HL-60 (cell line): ENCODE measurements at places on chromosomes 12 and 14.

DNA sequence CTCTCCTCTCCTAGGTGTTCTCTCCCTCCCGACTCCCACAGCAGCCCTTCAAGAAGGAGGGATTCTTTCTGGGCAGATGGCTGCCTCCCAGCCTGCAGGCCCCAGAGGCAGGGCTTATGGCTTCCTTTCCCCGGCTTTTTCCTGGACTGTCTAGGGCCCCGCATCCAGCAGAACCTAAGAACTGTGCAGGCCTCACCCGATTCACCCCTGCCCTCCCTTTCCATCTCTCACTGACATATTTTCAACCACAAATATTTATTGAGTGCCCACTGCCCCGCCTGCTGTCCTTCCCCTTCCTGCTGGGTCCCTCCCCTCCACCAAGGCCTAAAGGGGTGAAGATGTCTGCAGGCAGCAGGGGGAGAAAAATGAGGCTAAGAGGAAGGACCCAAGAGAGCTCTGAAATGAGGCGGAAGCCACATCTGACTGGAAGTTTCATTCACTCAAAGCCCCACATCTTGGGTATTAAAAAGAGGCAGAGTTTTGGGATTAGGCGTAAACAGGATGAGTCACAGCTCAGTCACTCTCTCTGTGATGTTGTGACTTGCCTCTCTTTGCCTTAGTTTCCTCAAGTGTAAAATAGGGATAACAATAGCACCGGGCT, 2.9 kb downstream of the SCNN1A start:
- DNase-seq: peak; percentile 34

DNA sequence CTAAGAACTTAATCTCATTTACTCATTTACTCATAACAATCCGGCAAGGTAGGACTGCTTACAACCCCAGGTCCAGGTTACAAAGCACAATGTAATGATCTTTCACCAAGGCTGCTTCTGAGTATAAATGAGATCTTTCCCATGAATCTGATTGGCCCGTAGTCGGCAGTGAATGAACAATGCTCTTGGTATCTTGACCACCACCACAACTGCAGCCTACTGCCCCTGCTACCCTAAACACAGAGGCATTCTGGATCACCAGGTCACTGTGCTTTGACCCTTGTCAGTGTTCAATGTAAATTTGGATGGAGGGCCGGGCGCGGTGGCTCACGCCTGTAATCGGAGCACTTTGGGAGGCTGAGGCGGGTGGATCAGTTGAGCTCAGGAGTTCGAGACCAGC, 15.9 kb downstream of the FAM181A start:
- DNase-seq: no peak

DNA sequence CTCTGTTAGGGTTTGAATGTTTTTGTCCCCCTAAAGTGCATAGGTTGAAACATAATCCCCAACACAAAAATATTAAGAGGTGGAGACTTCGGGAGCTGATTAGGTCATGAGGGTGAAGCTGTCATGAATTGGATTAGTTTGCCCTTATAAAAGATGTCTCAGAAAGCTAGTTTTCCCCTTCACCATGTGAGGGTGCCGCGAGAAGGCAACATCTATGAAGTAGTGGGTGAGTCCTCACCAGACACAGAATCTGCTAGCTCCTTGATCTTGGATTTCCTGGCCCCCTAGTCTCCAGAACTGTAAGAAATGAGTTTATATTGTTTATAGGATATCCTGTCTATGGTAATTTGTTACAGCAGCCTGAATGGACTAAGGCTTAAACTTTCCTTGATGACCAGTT, 301.5 kb upstream of the ATP2B1 start:
- no peak for DNase-seq

DNA sequence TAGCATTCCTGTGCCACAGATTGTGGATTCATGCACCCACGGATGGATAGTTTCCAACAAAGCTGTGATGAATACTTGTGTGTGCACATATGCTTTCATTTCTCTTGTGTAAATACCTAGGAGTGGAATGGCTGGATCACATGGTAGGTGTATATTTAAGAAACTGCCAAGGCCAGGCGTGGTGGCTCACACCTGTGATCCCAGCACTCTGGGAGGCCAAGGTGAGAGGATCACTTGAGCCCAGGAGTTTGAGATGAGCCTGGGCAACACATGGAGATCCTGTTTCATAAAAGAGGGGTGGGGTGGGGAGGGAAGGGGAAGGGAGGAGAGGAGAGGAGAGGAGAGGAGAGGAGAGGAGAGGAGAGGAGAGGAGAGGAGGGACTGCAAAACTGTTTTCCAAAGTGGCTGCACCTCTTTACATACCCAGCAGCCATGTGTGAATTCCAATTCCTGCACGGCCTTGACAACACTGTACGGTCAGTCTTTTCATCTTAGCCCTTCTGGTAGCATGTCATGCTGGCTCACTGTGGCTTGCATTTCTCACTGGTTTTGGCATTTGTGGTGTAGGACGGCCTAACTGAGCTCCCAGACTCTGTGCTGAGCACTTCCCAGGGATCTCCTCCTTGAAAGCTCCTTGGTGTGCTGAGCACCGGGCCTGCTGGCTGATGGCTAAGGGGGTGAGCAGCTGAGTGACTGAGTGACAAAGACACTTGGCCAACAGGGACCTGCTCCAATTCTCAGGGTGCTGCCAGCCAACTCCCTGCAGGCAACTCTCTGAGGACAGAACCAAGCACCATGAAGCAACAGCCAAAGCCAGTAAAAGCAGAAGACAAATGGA, 27.9 kb downstream of the SYNE3 start:
- no peak for DNase-seq

- DNase-seq: no peak
These were observed 378.3 kb upstream of the PRICKLE1 start for GRCh38 chr12:42967850-42968249.

DNA sequence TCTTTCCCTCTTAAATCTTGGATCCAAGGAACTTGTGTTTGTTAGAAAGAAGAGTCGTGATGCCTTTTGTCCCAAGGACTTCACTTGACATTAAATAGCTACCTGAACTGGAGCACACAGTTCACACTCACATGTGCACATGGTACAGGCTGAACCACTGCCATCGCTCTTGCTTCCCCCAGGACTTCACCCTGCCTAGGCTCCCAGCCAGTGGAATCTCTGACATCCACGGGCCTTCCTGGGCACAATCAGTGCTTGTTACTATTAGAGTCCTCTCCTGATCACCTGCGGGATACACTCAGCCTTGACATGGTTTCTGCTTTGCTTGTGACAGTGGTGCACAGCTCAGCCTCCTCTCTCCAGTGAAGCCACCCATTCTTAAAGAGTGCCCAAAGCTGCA, 49.1 kb upstream of the KCNA5 start:
- no peak for DNase-seq

DNA sequence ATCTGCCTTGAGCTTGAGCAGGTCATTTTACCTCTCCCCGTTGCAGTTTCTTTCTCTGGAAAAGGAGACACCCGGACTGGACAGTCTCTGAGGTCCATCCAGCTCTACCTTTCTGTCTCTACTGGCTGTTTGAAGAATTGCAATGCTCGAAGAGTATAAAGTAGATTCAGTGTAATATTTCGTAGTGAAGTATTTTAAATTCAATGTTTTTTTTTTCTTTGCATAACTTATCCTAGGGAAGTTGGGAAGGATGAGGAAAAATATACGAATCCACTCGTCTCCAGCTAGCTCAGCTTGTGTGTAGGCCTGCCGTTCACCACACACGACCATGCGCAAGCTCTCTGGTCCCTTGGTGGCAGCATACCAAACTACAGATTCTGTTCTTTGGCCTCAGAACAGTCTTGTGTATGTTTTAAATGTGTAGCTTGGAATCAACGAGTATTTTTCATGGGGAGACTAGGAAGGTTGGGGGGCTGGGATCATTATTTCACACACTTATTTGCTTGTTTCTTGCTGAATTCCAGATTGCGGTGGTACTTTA, 307.9 kb downstream of the CACNA1C start:
- DNase-seq: no peak

- no peak for DNase-seq
These were observed 28.6 kb upstream of the CACNA2D4 start for GRCh38 chr12:1947081-1947480.

DNA sequence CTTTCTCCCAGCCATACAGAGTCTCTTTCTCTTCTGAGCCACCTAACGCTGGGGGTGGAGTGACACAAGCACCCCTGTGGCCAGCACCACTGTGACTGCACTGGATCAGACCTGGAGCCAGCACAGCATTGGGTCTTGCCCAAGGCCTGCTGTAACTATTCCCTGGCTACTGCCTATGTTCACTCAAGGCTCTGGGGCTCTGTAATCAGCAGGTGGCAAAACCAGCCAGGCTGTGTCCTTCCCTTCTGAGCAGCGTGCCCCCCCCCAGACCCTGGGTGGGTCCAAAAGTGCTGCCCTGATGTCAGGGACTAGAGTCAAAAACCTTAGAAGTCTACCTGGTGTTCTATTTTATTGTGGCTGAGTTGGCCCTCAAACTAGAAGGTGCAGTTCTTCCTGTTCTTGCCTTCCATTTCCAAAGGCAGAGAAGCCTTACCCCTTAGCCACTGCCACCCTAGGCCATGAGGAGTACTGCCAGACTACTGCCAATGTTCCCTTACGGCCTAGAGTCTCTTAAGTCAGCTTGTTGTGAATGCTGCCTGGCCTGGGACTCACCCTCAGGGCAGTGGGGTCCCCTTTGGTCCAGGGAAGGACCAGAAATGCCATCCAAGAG, 49.9 kb downstream of the PELI2 start:
- DNase-seq: no peak

DNA sequence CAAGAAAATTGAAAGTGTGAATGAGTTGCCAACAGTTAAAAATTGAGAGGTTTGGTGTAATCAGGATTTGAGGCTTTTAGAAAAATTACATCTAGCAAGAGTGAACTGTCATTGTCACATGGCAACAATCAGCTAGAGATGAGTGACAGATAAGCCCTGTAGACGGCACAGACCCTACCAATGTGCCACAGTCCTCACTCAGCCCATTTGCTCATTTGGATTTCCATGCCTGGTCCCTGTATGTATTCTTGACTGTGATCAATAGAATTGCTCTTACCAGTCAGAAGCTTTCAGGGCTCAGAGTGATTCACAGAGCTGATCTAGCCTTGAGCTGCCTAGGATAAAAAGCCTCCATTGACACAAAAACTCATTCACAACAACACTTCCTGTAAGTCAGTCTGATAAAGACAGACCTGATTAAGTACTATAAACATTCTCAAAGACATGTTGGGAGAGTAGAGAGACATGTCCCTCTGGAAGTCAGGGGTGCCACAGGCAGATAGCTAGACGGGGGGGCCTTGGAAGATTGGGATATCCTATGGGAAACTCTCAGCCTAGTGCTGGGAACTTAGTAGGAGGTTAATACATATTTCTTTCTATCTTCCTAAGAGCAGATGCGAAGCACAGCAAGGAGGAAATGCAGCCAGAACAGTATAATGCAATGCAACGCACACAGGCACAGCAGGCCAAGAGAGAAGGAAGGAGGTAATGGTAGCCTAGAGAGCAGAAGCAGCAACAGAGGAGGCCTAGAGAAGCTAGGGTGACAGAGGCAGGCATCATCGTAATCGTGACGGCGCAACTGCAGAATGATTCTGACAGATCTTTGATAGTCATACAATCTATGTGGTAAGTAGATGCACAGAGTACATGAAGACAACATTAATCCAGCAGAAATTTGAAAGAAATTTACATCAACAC, 2.0 kb upstream of the PELI2 start:
- no peak for DNase-seq

DNA sequence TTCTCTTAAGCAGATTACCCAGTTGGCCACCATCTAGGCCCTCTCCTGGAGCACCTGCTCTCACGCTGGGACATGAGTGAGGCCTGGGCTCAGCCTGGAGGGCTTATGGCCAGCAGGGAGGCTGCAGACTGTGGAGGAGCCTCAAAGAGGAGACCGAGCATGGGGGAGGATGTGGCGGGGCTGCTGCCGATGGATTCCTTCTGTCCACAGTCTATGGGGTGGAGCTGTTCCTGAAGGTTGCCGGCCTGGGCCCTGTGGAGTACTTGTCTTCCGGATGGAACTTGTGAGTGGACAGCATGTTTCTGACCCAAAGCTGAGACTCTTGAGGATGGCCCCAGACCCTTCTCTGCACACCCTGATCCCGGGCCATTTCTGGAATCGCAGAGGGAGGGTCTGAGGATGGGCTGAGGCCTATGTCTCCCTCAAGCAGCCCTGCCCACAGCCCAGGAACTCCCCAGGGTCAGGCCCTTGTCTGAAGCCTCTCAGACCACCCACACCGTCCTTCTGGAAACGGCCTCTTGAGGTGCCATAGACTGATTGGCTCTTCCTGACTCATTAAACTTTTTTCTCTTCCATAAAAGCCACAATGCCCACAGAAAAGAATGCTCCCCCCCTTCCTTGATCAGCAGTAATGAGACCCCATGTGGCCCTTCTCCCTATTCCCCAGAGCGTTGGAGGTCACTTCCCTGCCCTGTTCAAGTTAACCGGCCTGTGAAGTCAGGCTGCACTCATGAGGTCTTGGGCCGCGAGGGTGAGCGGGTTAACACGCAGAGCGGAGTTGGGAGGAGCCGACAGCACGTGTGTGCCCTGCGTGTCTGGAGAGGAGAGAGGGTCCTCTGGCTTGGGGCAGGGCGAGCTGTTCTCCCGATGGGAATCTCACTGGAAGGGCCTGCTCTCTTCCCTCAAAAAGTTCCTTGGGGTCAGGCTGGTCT, 49.0 kb downstream of the SLC8B1 start:
- no peak for DNase-seq

DNA sequence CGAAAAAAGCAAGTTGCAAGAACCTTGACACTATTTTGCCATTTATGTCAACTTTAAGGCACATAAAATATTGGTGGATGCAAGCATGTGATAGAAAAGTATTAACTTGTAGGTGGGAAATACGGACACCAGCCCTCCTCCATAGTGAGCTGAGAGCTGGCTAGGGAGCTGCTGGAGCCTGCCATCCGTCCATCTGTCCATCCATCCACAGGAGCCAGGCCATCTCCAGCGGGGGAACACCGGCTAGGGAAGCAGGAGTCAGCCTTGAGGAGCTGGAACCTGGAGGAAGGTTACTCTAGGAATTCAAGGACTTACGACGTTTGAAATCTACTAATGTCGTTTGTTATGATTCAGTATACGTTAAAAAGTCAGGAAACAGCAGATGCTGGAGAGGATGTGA, 120.7 kb upstream of the C14orf180 start:
- no peak for DNase-seq

GRCh38 chr14:86543521-86543920, 1013.6 kb downstream of the FLRT2 start:
- DNase-seq: no peak

GRCh38 chr14:104101651-104102281, 16.3 kb downstream of the ASPG start:
- DNase-seq: no peak

DNA sequence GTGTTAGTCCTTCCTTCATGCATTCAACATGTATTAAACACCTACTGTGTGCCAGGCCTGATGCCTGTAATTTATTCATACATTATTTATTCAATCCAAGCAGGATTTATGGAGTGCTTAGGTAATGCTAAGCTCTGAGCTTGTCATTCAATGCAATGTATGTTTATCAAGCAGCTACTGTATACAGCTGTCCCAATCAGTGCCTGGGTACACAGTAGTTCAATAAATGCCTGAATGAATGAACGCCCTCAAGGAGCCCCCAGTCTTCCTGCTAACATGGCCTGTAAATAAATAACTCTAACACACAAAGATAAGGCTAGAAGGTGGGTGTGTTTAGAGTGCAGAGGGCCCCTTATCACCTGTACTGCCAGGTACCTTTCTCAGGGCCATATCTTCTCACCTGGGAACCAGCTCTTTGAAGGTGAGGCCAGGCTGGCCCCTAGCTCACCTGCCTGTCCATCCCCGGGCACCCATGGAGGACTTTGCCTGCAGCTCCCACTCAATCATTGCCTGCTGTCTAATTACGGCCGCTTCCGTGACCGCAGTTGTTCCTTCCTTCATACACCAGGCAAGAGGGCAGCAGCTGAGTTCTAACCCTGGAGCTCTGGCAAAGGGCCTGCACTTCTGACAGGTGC, 20.0 kb upstream of the KDM2B start:
- no peak for DNase-seq
